Right atrium auricular region (tissue), 2 donors: ENCODE measurements at places on chromosomes 2 and 18. TPM values are rescaled to one million over a fixed set of nuclear protein-coding genes. Genes with fewer than 3 reads are reported as not detected.

C2orf76 gene
- total RNA-seq, result 11.1 TPM

CRIM1 gene
- 71.3 TPM for total RNA-seq

- no peak for DNase-seq
These were observed 3.4 kb downstream of the VSNL1 start for GRCh38 chr2:17543848-17544247.

- no peak for DNase-seq
These were observed 845.9 kb upstream of the ID2 start for GRCh38 chr2:7835693-7836680.
